Activated CD8-positive, alpha-beta T cell treated with anti-CD3 and anti-CD28 coated beads for 36 hours (primary cell): ENCODE measurements at places on chromosomes 1 and 21.

GRCh38 chr1:206725109-206725963 is 40.6 kb downstream of the MAPKAPK2 start:
- DNase-seq, result peak; percentile 83
- H3K4me3 ChIP-seq, result no peak overlapping the region
- peaks cover 8% of the 10 kb centered on the region for H3K36me3 ChIP-seq
- no peak overlapping the region for H3K27ac ChIP-seq
- peaks cover 57% of the 10 kb centered on the region for H3K4me1 ChIP-seq

DNA sequence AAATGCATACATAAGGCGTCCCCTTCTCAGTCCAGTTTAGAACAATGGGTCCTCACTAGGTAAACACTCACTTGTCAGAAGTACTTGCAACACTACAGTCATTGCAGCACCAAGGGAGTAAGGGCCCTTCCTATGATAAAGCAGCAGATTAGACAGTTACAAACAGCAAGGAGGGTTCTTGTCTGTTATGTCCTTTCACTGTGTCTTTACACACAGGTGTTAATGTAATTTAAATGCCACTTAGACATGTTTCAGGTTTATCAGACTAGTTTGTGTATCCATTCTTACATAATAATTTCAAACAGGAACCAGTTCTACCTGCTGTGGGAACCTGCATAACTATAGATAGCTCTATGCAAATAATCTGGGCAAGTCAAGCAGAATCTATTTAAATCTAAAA is 105.6 kb upstream of the USH2A start:
- H3K27ac ChIP-seq, result no peak overlapping the region
- no peaks in the 10 kb centered on the region for H3K4me1 ChIP-seq
- no peak overlapping the region for H3K4me3 ChIP-seq
- H3K27me3 ChIP-seq, result no peaks in the 10 kb centered on the region

GRCh38 chr1:88191917-88192316 is 492.2 kb upstream of the PKN2 start:
- no peak overlapping the region for H3K4me3 ChIP-seq
- no peak overlapping the region for H3K27ac ChIP-seq
- H3K27me3 ChIP-seq, result peaks cover 2% of the 10 kb centered on the region
- DNase-seq, result no peak

DNA sequence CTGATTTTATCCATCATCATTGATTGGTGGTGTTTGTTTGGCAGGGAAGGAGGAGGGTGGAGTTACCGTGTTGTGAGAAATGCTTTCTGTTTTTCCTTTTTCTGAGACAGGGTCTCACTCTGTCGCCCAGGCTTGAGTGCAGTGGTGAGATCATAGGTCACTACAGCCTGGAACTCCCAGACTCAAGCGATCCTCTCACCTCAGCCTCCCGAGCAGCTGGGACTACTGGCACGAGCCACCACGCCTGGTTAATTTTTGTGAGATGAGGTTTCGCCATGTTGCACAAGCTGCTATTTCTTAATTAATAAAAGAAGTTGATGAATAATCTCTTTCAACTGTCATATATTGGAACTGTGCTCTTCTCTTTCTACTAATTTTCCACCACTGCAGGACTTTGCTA is 44.3 kb downstream of the HUNK start:
- no peak for DNase-seq
- no peaks in the 10 kb centered on the region for H3K36me3 ChIP-seq
- H3K27me3 ChIP-seq, result no peaks in the 10 kb centered on the region
- no peak overlapping the region for H3K27ac ChIP-seq
- H3K4me3 ChIP-seq, result no peak overlapping the region

- H3K4me1 ChIP-seq, result peaks cover 23% of the 10 kb centered on the region
- H3K4me3 ChIP-seq, result no peak overlapping the region
Observed at GRCh38 chr1:151508833-151509232, 2.4 kb upstream of the CGN start.

DNA sequence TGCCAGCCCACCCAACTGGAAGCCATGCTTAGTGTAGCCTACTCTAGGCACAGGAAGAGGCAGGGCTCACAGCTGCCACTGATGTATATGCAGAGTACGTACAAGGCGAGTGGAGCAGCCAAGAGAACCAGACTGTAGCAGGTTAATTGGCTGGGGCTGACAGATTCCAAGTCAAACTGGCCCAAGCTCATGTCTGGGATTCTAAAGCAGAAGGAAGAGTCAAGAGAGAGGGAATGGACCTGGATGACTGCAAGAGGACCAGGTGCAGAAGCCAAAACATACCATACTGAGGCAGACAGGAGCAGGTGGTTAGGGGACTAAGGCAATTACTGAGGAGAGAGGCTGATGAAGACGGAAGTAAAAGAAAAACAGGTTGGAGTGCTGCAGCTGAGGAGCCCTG is 51.3 kb upstream of the LRRN2 start:
- no peak overlapping the region for H3K4me3 ChIP-seq
- H3K27ac ChIP-seq, result no peak overlapping the region
- no peaks in the 10 kb centered on the region for H3K36me3 ChIP-seq
- H3K27me3 ChIP-seq, result peaks cover 4% of the 10 kb centered on the region
- no peak for DNase-seq

DNA sequence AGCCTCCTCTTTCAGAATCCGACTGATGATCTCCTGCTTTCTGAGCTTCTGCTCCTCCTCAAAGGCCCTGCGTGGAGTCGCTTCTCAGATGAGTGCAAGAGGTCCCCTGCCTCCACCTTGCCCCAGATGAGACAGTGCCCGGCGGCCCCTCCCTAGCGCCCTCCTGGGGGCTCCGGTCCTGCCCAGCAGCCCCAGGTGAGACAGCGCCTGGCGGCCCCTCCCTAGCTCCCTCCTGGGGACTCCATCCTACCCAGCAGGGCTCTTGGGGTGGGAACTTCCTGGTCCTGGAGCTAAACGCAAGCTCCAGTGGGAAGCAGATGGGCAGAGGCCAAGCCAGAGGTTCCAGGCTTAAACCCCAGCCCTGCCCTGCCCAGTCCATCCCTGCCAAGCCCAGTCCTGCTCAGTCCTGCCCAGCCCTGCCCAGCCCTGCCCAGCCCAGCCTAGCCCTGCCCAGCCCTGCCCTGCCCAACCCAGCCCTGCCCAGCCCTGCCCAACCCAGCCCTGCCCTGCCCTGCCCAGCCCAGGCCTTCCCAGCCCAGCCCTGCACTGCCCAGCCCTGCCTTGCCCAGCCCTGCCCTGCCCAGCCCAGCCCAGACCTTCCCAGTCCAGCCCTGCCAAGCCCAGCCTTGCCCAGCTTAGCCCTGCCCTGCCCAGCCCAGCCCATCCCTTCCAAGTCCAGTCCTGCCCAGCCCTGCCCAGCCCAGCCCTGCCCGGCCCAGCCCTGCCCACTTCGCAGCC is 34.6 kb downstream of the CFAP74 start:
- H3K27ac ChIP-seq, result no peak overlapping the region
- no peaks in the 10 kb centered on the region for H3K4me1 ChIP-seq
- H3K4me3 ChIP-seq, result no peak overlapping the region
- no peak for DNase-seq

GRCh38 chr1:2480986-2481364 is 4.9 kb downstream of the PLCH2 start:
- H3K27me3 ChIP-seq, result no peaks in the 10 kb centered on the region
- DNase-seq, result no peak
- H3K36me3 ChIP-seq, result no peaks in the 10 kb centered on the region
- no peak overlapping the region for H3K27ac ChIP-seq
- no peak overlapping the region for H3K4me3 ChIP-seq

DNA sequence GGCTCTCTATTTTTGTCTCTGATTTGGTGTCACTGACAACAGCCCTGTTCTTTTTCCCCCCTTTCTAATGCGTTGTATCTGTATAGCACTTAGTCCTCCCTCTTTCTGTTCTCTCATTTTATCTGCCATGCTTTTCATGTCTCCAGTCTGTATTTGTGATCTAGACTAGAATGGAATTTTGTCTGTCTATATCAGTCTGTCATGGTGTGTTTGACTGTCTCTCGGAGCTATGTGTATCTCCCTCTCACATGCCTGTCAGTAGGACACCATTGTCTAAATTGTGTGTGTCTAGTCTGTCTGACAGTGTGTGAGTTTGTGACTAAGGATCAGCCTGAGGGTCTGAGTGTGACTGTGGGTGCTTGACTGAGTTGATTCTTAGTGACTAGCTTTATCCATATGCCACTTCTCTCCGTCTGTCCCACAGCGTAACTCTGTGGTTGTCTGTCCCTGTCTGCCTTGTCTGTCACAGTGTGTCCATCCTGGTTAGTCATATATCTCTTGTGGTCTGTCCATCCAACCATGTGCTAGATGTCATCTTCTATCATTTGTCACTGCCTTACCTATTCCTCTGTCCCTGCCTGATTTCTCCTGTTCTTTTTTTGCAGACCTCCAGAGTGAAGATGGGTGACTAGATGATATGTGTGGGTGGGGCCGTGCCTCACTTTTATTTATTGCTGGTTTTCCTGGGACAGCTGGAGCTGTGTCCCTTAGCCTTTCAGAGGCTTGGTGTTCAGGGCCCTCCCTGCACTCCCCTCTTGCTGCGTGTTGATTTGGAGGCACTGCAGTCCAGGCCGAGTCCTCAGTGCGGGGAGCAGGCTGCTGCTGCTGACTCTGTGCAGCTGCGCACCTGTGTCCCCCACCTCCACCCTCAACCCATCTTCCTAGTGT is 1.4 kb upstream of the B4GALT2 start:
- no peaks in the 10 kb centered on the region for H3K27me3 ChIP-seq
- H3K4me3 ChIP-seq, result peak overlapping the region; percentile 78
- peaks cover 47% of the 10 kb centered on the region for H3K4me1 ChIP-seq
- DNase-seq, result no peak

GRCh38 chr1:1150100-1150499 is 23.6 kb upstream of the TTLL10 start:
- peaks cover 4% of the 10 kb centered on the region for H3K36me3 ChIP-seq
- H3K27ac ChIP-seq, result no peak overlapping the region
- no peaks in the 10 kb centered on the region for H3K4me1 ChIP-seq
- no peak overlapping the region for H3K4me3 ChIP-seq
- no peak for DNase-seq

DNA sequence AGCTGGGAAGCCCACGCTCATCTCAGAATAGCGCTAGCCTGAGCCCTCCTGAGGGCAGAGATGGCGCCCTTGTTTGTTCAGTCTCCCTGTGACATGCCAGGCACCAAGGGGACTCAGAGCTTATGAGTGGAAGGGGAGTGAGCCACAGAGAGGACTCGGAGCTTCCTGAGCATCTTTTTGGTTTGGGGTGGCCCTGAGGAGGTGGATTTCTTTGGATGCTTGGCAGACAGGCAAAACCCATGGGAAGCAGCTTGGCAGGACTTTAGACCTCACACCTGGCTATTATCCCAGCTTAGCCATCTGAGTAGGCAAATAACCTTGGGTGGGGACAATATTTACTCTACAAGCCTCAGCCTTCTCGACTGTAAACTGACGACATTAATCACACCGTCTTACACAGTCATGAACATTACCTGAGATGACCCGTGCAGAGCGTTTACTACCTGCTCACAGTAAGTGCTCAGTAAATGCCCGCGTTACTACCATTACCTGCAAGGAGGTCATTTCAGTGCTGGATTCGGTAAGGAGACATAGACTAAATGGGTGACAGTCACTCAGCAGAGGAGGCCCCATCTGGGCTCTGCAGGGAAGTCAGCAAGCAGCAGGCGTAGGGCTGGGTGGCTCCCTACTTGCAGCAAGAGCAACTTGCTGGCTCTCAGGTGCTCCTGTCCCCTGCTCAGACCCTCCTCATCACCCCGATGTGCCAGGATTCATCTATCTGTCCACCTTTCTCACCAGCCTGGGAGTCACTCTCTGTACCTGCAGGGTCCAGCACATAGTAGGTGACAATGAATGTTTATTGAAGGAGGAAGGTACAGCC is 54.9 kb downstream of the KLHDC7A start:
- H3K27me3 ChIP-seq, result peaks cover 28% of the 10 kb centered on the region
- no peak for DNase-seq
- H3K36me3 ChIP-seq, result no peaks in the 10 kb centered on the region
- H3K4me1 ChIP-seq, result no peaks in the 10 kb centered on the region

- H3K36me3 ChIP-seq, result no peaks in the 10 kb centered on the region
- H3K4me1 ChIP-seq, result peaks cover 37% of the 10 kb centered on the region
- DNase-seq, result peak; percentile 52
- H3K27ac ChIP-seq, result peak overlapping the region; percentile 92
- peak overlapping the region; percentile 97 for H3K4me3 ChIP-seq
Observed at GRCh38 chr1:185045814-185046492, 595 bp downstream of the RNF2 start.

GRCh38 chr1:46485564-46486431 is 3.8 kb upstream of the DMBX1 start:
- H3K4me3 ChIP-seq, result no peak overlapping the region
- no peak for DNase-seq
- H3K27ac ChIP-seq, result no peak overlapping the region
- H3K4me1 ChIP-seq, result peaks cover 24% of the 10 kb centered on the region

DNA sequence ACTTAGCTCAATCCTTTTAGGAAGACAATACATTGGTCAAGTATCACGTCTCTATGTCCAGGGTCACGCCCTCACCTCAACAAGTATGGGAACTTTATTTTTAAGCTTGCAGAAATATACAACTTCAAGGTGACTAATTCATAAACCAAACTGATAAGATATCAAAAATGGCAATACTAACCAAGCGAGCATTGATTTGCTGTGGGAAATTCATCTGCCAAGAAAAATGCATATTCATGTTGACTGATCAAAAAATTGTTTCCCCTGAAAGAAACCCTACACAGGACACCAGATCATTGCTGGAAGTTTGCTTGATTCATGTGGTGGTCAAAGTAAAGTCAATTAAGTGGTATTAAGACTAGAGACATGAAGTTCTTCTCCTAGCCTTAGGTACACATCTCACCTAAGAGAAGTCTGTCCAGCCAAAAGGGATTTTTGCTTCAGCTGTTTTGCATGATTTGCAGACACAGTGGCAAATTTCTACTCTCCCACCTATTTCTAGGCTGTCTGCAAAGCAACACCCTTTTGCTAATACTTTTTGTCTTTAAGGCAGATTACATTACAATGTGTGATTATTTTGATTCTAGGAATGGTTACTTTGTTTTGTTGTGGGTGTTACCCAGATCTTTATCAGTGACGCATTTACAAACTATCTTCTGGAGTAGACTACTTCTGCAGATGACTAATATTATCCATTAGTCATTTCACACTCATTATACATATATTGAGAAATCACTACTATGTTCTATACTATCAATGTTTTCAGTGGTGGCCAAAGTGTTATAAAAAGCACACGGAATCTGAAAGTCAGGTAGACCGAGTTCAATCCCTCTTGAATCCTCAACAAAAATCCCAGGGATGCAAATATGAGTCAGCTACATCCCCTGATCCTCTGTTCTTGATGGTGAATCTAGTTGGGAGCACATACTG is 12.4 kb downstream of the SAMSN1 start:
- peak overlapping the region; percentile 99 for H3K27ac ChIP-seq
- H3K36me3 ChIP-seq, result peaks cover 67% of the 10 kb centered on the region
- H3K4me3 ChIP-seq, result peak overlapping the region; percentile 72
- H3K27me3 ChIP-seq, result no peaks in the 10 kb centered on the region
- H3K4me1 ChIP-seq, result peaks cover 78% of the 10 kb centered on the region
- no peak for DNase-seq
